Stimulated activated CD4-positive, alpha-beta T cell treated with anti-CD3 and anti-CD28 coated beads, Interleukin-1b, Interleukin-23, amount 100 ng/mL, for 1 hour (primary cell): ENCODE measurements at places on chromosomes 3 and 15.

- no peak for DNase-seq
Measured at GRCh38 chr3:139238281-139239030, 105.4 kb upstream of the MRPS22 start.

DNA sequence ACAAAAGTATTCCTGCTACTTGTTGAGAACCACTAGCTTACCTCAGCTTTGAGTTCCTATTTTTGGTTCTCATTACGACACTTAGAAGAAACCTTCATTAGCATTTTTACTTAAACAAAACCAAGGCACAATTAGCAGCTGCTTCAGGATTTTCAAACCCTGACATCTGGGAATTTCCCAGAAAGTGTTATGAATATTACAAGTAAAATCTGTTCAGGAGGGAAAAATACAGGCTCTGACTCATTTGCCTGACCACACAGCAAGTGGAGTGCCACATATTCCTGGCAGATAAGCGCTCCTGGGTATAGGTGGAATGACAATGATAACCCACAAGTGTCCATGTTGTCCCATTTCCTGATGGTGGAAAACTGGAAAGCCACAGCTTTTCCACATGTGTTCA is 10.3 kb upstream of the RFTN1 start:
- no peak for DNase-seq

GRCh38 chr3:56782906-56783305 is 18.8 kb downstream of the ARHGEF3 start:
- no peak for DNase-seq

- DNase-seq: no peak
Measured at GRCh38 chr3:78141269-78141668, 1101.4 kb downstream of the ROBO2 start.

DNA sequence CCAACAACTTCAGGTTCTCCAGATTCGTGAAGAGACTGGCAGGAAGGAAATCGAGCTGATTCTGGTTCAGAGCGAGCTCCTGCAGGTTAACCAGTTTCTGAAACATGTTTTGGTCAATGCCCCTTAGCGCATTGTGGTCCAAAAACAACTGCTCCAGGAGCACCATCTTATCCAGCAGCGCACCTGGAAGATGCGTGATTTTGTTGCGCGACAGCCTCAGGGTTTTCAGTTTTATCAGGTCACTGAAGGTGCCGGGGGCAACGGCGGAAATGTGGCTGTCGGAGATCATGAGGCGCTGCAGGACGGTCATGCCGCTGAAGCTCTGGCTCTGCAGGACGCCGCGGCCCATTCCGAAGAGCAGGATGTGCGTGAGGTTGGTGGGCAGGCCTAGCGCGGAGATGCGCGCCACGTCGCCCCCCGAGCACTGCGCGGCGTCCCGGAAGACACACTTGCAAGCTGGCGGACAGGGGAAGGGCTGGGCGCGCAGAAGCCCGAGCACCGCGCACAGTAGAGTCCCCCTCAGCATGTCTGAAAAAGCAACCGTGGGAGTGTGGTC is 1.2 kb downstream of the GP5 start:
- no peak for DNase-seq

DNA sequence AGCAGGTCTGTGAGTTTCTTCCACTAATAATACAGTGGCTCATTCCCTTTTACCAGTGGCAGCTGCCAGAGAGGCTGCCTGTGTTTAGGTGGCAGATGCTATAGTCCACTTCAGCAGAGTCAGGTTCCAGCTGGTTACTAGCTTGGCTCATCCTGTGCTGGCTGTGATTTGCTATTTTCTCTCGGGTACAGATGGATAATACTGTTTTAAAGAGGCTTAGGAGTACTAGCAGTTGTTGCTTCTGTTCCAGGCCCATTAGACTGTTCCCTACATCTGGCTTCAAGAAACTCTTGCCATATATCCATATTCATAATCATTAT is 41.0 kb downstream of the ZNF609 start:
- DNase-seq: no peak

GRCh38 chr3:188830893-188831292 is 340.9 kb upstream of the TPRG1 start:
- DNase-seq: no peak

DNA sequence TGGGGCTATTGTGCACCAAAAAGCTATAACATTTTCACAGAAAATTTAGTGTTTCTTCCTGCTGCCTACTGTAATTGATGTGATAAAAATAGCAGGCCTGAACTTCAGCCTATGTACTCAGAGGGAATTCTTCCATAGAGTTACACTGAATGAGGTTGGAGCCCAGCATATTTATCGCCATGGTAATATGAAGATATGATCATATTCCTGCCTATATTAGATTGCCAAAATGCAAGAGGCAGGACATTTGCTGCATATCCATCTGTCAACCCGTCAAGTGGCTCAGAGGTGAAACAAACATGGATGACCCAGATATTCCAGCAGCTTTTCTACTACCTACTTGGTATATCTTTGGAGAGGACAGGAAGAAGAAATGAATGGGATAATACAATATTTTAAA is 1150.6 kb downstream of the TBL1XR1 start:
- no peak for DNase-seq

DNA sequence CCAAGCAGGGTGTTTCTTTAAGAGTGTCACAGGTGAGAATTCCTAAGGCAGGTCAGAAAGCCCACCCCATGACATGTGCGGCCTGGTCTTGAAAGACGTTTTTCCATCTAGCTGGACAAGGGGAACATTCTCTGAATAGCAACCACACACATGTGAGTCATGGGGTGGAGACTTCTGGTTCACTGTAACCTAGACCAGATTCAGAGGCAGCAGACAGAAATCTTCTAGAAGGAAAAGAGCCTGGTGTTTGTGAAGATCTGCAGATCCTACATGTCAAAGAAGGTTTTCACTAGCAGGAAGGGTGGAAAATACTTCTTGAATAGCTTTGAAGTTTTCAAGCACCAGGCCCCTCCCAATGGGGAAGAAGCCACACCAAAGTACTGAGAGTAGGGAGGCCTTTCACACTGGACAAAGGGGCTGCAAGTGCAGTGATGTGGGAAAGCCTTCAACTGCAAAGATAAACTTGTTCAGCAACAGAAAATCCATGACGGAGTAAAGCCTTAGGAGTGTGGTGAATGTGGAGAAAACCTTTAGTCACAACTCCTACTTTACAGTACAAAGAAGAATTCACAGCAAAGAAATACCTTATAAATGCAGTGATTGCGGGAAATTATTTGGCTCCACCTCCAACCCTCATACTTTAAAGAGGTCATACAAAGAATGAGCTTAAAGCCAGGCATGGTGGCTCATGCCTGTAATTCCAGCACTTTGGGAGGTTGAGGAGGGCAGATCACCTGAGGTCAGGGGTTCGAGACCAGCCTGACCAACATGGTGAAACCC is 17.6 kb downstream of the ADAM10 start:
- no peak for DNase-seq

DNA sequence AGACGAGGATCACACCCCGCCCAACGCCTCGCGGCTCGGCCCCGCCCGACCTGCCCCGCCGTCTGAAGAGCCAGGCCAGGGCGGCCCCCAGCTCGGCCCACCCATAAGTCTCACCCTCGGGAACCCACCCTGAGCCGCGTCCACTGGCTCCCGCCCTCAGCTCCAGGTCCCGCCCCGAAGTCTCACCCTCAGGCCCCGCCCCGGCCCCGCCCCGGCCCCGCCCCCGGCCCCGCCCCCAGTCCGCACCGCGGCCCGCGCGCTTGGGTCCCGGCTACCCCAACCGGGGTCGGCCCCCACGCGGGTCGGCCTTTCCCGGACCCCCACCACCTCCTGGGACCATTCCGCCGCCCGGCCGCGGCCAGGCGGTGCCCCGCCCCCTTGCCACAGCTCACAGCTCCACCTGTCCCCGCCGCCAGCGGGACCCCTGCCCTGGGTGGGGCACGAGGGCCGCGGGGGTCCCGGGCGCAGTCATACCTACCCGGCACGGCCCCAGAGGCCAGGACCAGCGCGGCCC is 489 bp downstream of the CSPG5 start:
- peak; percentile 3 for DNase-seq
